ENCODE measurements at places on chromosomes 6 and 20.
A peak's percentile ranks its signal among the peaks of the same experiment; 100 is the strongest.

GRCh38 chr20:61809006-61809770, 256.5 kb downstream of the TAF4 start:
- DNase-seq: no peak

- DNase-seq: peak; percentile 35
Measured at GRCh38 chr20:44748005-44748370, 2.3 kb downstream of the KCNK15 start.

DNA sequence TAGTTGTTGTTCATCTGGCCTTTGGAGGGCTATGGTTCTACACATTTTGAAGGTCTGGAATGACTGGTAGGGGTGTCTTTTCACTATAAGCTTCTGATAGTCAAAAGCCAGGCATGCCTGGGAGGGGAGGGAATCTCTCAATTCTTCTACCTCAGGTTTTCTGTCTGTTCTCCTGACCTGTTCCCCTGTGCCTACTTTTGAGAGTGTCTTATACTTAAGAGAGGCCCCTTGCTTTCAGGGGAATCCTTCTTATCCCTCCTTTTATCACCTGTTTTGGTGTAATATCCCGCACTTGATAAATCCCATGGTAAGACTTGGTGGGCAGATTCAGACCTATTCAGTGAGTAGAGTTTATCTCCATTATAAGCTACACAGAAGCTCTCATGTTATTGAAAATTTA, 10.4 kb upstream of the SLC13A3 start:
- DNase-seq: no peak

GRCh38 chr6:45920819-45921511, 94.7 kb downstream of the CLIC5 start:
- DNase-seq: no peak

DNA sequence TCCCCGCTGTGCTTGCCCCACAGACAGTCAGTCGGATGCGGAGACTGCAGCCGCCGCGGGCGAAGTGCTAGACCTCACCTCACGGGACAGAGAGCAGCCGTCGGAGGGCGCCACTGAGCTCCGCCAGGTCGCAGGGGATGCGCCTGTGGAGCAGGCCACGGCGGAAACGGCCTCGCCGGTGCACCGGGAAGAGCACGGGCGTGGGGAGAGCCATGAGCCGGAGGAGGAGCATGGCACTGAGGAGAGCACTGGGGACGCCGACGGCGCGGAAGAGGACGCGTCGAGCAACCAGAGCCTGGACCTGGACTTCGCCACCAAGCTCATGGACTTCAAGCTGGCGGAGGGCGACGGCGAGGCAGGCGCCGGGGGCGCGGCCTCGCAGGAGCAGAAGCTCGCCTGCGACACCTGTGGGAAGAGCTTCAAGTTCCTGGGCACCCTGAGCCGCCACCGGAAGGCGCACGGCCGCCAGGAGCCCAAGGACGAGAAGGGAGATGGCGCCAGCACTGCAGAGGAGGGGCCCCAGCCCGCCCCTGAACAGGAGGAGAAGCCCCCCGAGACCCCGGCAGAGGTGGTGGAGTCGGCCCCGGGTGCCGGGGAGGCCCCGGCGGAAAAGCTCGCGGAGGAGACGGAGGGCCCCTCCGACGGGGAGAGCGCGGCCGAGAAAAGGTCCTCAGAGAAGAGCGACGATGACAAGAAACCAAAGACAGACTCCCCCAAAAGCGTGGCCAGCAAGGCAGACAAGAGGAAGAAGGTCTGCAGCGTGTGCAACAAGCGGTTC, 66.4 kb downstream of the SSR1 start:
- no peak for DNase-seq

DNA sequence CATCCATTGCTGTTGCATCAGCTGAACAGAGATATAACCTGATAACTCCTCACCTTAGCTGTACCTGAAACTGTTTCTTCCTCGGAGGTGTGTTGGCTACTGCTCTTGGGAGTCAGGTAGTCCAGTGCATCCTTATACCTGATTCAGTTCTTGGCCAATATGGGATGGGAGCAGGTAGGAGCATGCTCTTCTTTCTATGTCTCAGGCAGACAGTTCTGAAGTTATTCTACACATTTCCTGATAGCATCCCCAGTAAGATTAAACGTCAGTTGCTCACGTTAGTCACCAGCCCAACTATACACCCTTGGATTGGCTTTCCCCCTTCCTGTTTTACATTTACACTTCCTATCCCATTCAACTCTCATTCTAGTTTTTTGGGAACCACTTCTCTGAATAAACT, 244.3 kb upstream of the FLRT3 start:
- DNase-seq: no peak
